Stomach (tissue), 19 donors: ENCODE measurements at places on chromosomes 2 and 18.

GRCh38 chr2:213246497-213247281 lies 37.6 kb upstream of the SPAG16 start:
- DNase-seq: peak; percentile 41

- DNase-seq: no peak
These were observed 5.3 kb upstream of the CEP68 start for GRCh38 chr2:65050931-65051330.

GRCh38 chr18:70920840-70921374 lies 632.1 kb downstream of the SOCS6 start:
- DNase-seq: no peak

DNA sequence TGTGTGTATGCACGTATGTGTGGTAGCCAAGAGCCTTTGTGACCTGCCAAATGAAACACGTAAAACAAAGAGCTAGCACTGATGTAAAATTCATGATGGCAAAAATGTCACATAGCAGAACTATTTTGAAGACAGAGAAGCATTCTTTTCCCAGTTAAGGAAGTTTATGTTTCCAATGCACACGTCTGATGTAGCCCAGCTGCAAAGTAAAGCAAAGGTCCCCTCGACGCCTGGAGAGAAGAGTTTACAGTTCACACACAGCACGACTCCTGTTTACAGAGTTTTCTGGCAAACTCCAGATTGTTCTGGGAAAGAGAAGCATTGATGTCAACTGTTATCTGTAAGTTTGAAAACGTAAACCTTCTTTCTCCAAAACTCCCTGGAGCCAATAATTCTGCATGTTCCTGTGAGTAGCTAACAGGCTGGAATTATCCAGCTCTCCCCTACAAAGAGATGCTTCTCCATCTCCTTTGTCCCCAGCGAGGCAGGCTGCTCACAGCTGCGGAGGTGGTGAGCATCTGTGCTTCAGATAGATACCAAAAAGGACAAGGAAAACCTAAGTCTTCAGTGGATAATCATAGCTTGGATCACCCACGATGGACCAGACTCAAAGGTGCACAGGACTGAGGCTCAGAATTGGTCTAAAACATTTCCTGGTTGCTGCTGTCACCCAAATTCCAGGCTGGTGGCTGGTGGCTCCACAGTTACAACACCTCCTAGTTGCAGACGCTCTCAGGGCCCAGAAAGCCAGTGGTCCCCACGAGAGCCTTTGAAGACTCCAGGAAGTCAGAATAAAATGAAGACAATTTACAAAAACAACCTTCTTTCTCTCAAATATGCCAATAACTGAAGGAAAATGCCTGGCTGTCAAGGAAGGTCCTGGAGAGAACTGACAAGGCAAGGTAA lies 87.4 kb downstream of the COL6A3 start:
- peak; percentile 88 for DNase-seq

- peak; percentile 11 for DNase-seq
These were observed 66.5 kb downstream of the SFXN5 start for GRCh38 chr2:73004889-73005596.

GRCh38 chr2:144834998-144835633 lies 315.2 kb upstream of the ZEB2 start:
- DNase-seq: no peak

DNA sequence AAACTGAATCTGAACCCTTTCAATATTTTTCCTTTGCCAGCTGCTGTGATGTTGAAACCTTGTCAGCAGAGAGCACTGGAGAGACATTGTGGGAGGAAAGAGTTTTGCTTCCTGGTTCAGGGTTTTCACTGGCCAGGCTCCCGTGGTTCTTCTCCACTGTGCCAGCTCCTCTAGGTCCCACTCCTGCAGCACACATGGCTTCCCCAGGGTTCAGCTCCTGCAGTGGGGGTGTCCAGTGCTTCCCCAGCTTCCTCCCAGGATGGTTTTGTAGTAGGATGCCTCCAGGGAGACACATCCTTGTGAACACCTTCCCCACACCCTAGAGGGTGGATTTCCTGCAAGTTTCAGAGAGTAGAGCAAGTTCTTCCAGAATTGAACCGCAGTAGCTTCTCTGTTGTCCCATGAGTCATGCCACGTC lies 24.0 kb upstream of the SULT1C3 start:
- DNase-seq: peak; percentile 76

DNA sequence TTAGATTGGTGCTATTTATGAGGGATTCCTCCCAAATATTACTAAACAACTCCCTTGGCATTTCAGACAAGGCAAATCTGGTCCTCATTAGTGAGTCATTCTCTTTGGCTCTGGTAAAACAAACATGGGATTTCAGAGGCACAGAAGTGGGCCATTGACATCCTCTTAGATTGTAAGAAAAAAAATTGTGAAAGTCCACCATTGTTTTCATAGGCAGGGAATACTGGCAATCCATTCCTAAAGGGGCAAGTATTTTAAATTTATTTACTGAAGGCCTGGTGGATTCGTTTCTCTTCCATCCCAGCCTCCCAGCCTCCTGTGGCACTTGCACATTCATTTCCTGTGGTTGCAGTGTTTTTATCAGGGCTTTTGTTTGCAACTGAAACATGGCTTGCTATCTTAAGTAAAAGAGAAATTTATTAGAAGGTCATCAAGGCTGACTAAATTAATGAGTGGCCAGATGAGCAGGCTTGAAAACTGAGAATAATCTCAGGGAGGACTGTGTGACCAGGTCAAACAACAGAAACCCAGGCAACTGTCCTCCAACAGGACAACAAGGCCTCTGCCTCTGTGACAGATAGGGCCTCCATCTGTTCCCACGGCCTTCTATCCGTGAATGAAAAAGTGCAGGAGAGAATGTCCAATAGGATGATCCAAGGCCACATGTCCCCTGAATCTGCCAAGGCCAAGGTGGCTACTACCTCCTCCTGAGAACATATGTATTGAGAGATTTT lies 23.1 kb upstream of the TNFAIP6 start:
- DNase-seq: peak; percentile 30

DNA sequence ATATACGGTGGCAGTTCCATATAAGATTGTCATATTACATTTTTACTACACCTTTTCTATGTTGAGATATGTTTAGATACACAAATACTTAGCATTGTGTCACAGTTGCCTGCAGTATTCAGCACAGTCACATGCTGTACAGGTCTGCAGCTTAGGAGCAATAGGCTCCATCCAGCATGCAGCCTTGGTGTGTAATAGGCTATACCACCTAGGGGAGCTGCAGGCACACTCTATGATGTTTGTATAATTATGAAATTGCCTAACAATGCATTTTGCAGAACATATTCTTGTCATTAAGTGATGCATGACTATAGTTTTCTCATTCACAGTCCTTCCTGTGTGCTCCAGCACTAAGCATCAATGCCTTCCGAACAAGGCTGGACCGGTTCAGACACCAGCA lies 133.4 kb downstream of the NDUFA10 start:
- no peak for DNase-seq

- no peak for DNase-seq
These were observed 459.8 kb upstream of the SLC14A2 start for GRCh38 chr18:45155526-45155925.

GRCh38 chr2:181788897-181789555 lies 102.5 kb upstream of the ITPRID2 start:
- DNase-seq: no peak

GRCh38 chr2:42360890-42361727 lies at the start of gene COX7A2L:
TSS of gene COX7A2L (minus strand) at chr2:42361217. CDS start at chr2:42361161, 56 bp downstream.
- DNase-seq: peak; percentile 96

DNA sequence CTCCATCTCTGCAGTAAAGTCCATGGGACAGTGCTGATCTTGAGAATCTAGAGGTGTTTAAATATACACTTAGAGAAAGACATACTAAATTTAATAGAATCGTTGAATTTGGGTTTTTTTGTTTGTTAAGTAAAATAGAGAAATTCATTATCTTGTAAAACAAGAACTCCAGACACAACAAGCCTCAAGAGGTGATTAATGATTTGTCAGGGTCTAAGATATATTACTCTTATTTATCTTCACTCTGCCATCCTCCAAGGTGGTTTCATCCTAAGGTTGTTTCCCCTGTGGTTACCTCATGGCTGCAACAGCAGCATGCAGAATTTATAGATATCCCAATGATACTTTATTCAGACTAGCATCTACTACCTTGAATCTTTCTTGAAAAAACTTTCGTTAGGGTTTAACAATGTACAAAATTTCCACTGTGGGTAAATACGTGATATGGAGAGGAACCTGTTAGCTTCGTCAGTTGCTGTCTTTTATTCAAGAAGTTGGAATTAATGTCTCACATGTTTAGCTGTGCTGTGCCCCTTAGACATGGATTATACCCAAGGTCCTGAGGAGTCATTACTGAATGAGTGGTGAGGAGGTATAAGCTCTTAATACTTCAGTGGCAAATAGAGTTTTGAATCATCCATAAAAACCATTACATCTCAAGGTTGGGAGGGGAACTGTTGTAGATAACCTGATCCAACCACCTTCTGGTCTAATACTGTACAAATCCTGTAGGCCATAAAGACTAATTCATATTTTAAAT lies 128.0 kb downstream of the GPD2 start:
- no peak for DNase-seq

GRCh38 chr2:172207911-172208310 lies 105.2 kb upstream of the DLX2 start:
- DNase-seq: no peak

GRCh38 chr2:7009207-7009911 lies 92.1 kb downstream of the RNF144A start:
- no peak for DNase-seq

DNA sequence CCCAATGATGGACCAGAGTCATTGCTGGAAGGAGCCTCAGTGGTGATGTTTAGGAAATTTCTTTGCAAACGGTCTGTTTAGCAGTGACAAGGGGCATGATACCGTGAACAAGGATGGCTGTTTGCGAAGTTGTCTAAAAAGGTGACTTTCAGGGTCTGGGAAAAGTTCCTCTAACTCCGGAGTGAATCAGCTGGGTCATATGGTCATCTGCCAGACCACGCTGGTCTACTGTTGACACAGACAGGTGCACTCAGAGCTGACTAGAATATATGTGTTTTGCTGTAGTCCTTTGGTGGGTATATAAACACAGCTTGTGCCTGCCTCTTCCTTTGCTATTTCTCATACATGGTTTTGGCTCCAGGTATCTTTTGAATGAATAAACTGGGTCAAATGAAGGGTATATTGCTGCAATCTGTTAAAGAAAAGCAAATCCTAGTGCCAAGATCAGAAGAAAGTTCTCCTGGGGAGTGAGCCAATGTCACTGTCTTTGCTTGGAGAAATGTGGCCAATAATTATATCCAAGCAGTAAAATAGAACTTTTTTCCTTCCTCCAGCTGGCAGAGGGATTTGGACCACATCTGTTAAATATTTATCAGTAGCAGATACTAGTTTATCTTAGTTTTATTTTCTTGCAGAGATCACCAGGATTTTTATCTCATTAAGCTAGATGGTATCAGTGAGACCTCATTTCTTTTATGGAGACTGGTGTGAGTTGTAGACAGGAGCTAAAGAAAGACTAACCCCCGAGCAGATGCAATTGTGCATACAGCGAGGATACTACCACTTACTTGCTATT lies 286.0 kb downstream of the TRIB2 start:
- no peak for DNase-seq

DNA sequence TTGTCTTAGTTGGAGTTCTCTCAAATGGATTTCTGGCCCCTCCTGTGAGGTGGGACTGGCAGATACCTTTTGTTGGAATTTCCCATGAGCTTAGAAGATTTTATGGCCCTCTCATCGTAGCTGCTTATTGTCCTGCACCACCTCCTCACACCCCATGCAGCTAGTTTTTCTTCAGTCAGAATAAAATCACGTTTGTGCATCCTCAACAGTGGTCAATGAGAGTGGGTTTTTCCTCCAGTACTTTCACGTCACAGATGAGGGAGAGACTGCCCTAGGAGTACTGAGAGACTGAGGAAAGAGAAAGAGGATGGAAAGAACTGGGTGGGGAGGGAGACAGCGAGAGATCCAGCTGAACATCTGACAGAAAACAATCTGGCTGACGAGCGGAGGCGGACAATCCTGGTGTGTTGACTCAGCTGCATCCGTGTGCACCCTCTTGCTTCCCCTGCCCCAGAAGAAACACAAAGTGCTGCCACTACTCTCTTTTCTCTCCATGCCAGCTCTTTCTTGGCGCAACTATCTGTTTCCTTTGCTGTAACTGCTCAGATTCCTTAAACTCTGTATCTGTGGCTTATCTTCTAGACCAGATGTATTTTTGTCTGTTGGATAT lies 7.4 kb downstream of the RAPGEF4 start:
- peak; percentile 23 for DNase-seq

GRCh38 chr2:233360771-233361176 lies 6.5 kb downstream of the DGKD start:
- no peak for DNase-seq

DNA sequence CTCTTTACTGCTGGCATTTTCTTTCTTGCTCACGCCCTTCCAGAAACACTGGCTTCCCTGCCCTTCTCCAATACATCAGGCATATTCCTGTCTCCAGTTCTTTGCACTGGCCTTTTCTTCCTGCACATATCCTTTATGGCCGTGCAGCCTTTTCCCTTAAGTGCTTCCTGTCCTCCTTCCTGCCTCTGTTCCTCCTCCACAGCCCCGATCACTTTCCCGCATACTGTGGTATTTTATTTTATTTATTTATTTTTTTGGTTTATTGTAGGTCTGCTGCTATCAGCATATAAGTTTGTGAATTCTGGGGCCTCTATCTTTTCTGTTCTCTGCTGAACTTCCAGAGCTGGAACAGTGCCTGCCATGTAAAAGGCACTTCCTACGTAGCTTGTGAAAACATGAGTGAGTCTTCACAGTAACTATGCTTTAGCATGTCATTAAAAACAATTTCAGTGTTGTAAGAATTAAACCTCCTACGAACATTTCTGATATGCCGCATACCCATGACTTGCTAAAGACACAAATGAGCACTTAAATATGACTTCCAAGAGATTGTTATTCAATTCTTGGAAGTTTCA lies 289.1 kb downstream of the TRIB2 start:
- no peak for DNase-seq

GRCh38 chr18:71114550-71115210 lies 825.8 kb downstream of the SOCS6 start:
- no peak for DNase-seq

- no peak for DNase-seq
These were observed 380.2 kb downstream of the LNPK start for GRCh38 chr2:175621821-175622220.

- no peak for DNase-seq
These were observed 299.6 kb upstream of the FANCL start for GRCh38 chr2:58540681-58541080.

GRCh38 chr18:35141567-35142274 lies 99.1 kb upstream of the ZNF397 start:
- DNase-seq: no peak

- no peak for DNase-seq
These were observed 263.4 kb downstream of the PTPRM start for GRCh38 chr18:7830468-7830867.
